ENCODE measurements at places on chromosomes 12 and 14.

GRCh38 chr14:69928111-69928523 lies 48.9 kb downstream of the SMOC1 start:
- no peak for DNase-seq

DNA sequence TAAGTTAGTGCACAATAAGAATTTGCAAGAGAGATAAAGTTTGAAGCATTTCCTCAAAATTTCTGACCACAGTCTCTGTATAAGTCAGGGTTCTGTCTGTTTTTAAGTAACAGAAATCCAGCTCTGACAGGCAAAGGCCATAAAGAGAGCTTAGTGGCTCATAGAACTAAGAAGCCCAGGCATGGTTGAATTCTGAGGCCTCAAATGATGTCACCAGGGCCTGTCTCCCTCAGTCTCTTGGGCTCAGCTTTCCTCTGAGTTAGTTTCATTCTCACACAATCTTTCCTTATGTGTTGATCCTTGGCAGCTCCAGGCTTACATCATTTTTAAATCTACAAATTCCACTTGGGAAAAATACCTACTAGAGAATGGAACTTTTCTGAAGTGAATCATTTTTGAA lies 173.4 kb upstream of the ATP2B1 start:
- no peak for DNase-seq

GRCh38 chr12:87388376-87388775 lies 640.8 kb downstream of the C12orf50 start:
- DNase-seq: no peak

- no peak for DNase-seq
These were observed 37.8 kb upstream of the TMEM132D start for GRCh38 chr12:129941618-129942017.

DNA sequence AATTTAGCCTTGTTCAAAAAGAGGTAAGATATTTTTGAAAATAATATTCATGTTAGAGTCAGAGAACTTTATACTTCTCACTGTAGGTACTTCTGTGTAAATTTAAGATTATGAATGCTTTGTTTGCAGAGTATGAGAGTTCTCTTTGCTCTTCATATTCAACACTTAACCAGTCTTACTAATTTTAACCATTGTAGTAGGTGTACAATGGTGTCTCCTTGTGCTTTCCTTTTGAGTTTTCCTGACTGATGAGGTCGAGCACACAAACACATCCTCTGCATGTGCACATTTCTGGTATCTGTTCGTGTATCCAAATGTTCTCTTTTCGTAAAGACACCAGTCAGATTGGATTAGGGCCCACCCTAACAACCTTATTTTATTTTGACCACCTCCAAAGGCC lies 45.8 kb downstream of the MIA2 start:
- no peak for DNase-seq

DNA sequence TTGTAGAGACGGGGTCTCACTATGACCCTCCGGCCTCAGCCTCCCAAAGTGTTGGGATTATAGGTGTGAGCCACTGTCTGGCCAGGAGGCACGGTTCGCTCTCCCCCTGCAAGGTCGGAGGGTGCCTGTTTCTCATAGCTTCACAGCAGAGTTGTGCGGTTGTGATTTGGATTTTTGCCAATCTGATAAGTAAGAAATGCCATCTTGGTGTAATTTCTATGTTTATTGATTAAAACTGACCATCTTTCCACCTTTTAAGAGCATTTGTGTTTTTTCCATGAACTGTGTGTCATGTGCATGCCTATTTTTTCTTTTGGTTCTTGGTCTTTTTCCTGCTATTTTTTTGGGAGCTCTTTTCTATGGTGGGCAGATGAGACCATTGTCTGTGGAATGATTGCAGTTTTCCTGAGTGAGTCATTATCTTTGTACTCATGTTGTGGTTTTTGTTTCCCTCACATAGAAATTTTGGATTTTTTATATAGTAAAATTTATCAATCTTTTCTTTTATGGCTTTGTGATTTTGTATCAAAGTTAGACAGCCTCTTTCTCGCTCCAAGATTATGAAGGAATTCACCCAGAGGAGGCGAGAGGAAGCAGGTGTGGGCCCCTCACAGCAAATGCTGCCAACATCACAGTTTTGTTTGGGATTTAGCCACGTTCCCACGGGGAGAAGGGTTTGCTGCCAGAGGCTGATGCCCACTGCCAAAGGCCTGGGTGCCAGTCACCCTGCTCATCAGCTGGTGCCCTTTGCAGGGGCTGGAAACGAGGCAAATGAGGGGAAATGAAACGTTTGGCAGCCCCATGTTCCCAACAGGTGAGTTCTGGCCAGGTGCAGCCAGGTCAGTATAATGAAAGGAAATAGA lies 47.2 kb downstream of the RFX4 start:
- no peak for DNase-seq

- no peak for DNase-seq
These were observed 731.9 kb upstream of the FBXO33 start for GRCh38 chr14:40164083-40164482.

DNA sequence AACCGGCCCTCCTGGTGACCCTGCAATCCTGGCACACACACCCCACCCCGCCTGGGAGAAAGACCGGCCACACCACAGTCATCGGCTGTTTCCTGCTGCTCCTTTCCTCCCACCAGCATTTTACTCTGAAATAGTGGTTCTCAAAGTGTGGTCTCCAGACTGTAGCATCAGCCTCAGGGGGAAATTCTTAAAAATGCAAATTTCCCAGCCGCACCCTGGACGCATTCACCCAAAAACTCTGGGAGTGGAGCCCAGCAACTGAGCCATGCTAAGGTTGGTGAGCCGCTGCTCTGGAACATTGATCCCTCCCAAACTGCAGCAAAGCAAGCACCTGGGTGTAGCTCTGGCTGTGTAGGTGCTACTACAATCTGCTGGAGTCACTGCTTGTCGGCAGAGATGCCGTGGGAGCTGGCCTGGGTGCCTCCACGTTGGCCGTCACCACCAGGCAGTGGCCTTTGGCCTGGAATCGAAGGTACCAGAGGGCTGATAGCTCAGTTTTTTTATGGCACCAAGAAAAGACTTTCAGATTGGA lies 38.4 kb upstream of the BCL2L14 start:
- DNase-seq: no peak

DNA sequence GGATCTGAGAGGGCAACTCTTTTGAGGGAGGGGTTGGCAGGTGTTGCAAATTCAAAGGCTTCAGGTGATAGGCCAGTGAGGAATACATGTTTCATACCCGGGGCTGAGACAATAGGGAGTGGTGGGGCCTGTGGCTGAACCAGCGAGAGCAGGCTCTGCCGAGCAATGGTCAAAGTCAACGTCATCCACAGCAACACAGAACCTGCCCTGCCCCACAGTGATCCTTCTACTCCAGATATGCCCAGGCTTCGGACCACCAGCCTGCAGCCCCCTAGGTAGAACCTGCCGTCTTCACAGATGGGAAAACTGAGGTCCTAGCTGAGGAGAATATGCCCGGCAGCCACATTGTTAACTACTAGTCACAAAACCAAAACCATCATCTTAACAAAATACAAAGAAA lies 4.1 kb downstream of the SERPINA1 start:
- DNase-seq: no peak

DNA sequence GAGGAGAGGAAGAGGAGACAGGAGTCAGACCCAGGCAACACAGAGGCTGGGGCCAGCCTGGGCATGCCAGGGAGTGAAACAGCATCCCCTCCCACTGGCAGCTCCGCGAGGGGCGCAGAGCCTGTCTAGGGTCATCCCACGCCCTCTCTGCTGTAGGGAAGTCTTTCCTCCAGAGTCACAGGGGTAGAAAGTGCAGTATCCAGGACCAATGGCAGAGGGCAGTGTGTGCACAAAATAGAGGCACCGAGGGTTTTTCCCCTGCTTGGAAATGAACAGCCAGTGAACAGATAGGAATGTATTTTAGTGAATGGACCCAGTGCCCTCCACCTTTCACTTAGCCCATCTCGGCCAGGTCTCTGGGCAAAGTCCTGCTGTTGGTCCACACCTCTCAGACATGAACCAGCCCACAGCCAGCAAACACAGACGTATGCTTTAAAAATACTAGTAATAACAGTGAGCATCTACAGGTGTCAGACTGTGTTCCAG lies 9.4 kb upstream of the KRT74 start:
- peak; percentile 75 for DNase-seq

DNA sequence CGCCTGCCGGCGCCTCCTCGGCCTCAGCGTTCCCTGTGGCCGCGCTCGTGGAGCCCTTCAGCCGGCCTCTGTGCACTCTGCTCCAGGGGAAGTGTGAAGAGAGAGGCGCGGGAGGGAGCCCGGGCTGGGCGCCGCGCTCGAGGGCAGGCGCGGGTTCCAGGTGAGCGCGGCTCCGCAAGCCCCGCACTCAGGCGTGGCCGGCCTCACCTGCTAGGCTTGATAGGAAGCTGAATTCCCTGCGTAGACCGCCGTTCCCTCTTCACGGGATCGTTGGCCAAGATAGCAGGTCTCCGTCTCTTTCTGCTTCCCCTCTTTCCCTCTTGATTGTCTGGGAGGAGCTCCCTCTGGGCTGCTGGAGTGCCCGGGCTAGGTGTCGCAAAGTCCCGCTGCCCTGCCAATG lies 89.7 kb downstream of the ASCL4 start:
- DNase-seq: no peak

GRCh38 chr14:100589071-100589759 lies 2.0 kb upstream of the BEGAIN start:
- DNase-seq: no peak

- no peak for DNase-seq
These were observed 1.5 kb downstream of the PRDM4 start for GRCh38 chr12:107759410-107759809.

GRCh38 chr12:64699504-64700115 lies 59.6 kb downstream of the GNS start:
- DNase-seq: no peak

DNA sequence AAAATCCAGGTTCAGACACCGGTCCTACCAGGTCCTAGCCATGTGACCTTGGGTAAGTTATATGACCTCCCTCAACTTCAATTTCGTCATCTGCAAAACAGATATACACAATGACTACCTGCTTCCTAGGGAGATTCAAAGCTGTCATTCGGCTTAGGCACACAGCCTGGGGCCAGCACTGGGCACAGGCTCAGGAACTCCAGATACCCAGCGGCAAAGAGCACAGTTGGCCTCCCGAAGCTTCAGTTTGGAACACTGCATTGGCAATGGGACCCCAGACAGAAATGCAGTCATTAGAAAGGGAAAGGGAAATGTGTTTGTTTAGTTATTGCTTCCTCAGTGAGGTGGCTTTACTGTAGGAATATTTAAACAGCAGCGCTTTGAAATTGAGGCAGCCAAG lies 11.4 kb downstream of the PLEKHG6 start:
- no peak for DNase-seq

- no peak for DNase-seq
These were observed 165.7 kb downstream of the ANO2 start for GRCh38 chr12:5779401-5779800.

DNA sequence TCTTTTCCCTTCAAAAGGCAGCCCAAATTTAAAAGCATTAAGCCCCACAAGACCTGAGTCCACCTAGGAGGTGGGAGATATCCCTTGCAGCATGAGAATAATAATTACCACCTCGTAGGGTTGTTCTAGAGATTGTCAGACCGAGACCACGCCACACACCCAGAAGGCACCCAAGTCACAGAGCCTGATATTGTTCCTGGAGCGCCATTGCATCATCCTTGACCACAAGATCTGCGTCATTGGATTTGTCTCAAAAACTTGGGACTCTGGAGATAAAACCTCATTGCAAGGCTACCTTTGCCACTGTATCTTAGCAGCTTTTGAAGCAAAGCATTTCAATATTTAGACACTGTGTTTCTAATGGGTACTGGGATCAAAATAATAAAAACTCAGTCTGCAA lies 29.4 kb upstream of the PPP2R5C start:
- DNase-seq: no peak

GRCh38 chr12:89918172-89918846 lies 209.7 kb upstream of the ATP2B1 start:
- no peak for DNase-seq

GRCh38 chr14:55117803-55118441 lies 11.1 kb upstream of the LGALS3 start:
- no peak for DNase-seq

DNA sequence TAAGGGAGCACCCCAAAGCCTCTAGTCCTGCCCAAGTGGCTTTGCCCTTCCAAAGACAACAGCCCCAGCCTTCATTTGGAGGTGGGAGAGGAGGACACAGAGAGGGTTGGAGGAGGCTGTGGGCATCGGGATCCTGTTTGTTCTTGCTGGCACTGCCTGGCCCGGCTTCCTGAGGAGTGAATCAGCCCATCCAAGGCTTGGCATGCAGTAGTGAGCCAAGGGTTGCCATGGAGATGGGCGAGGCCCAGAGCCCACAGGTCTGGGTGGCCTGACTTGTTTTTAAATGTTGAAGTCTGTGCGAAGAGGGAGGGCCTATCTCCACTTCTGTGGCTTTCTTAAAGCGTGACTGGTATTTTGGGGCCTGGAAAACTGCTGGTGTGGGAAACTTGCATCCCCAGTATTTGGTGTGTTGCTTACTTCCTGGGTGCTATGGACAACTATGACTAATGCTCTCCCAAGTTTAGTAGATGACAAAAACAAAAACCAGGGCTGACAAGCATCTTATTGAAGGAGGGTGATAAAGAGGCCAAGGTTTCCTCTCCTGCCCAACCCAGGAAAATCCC lies 15.8 kb downstream of the CD9 start:
- DNase-seq: no peak

- no peak for DNase-seq
These were observed 42.6 kb downstream of the TRAF3 start for GRCh38 chr14:102819747-102820330.

- DNase-seq: no peak
These were observed 181.3 kb downstream of the CACNA1C start for GRCh38 chr12:2234091-2234490.

- DNase-seq: no peak
These were observed 124.2 kb downstream of the NTF3 start for GRCh38 chr12:5556033-5556614.

DNA sequence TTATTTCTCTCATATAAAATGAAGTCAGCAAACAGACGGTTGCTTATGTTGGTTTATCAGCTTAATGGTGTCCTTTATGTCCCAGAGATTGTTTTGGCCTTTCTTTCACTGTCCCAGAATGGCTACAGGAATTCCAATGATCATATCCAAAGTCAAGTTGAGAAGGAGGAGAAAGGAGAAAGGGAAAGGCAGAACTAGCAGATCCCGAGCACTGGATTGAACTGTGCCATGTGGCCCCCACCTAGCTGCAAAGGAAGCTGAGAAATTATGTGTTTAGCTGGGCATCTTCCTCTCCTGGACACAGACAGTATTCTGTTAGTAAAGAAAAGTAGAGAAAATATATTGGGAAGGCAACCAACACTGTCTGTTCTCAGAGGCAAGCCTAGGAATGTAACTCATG lies 90.7 kb upstream of the ANO4 start:
- DNase-seq: no peak

GRCh38 chr14:89728964-89729363 lies 225.6 kb downstream of the EFCAB11 start:
- no peak for DNase-seq

- no peak for DNase-seq
These were observed 1113.2 kb upstream of the ATXN7L3B start for GRCh38 chr12:73424484-73424883.

Measured in activated T-cell treated with anti-CD3 and anti-CD28 coated beads, Interleukin-2, amount 50 U/mL, for 1 hour (primary cell).